ENCODE measurements at places on chromosomes 6 and 20.

DNA sequence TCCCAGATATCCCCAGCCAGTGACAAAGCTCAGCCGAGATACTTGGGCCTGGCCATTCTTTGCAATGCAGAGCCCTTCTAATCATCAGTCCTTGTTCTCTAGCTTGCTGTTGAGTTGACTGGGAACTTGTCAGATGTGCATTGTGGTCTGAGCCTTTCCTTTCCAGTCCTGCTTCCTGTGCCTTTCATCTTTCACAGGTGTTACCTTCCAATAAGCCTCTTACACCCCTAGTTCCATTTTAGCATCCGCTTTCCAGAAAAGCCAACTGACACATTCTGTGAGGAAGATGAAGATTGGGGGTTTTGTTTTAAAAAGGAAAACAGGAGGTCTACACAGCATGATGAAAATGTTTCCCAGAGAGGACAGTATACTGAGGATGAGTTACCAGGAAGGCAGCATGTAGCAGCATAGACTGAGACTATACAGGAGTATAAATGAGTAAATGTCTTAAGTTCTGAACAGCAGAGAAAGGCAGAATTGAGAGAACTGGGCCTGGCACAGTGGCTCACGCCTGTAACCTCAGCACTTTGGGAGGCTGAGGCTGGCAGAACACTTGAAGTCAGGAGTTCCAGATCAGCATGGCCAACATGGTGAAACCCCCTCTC lies 5.6 kb upstream of the CEP85L start:
- no peak for DNase-seq

DNA sequence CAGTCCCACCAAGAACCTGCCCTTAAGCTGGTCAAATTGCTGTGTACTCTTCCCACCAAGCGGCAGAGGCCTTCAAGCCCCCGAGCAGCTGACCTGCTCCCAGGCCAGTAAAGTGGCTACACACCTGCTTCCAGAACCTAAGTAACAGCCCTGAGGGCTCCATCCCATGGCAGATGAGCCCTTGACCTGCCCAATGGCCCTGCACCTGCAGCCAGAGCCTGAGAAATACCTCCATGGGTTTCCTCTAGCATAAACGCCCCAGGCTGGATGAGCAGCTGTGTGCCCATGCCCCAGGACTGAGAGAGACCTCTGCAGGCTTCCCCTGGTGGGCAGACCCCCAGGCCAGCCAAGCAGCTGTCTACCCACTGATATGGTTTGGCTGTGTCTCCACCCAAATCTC lies 123.0 kb upstream of the LAMA2 start:
- no peak for DNase-seq

GRCh38 chr6:124033501-124033900 lies 229.8 kb downstream of the NKAIN2 start:
- DNase-seq, result no peak

DNA sequence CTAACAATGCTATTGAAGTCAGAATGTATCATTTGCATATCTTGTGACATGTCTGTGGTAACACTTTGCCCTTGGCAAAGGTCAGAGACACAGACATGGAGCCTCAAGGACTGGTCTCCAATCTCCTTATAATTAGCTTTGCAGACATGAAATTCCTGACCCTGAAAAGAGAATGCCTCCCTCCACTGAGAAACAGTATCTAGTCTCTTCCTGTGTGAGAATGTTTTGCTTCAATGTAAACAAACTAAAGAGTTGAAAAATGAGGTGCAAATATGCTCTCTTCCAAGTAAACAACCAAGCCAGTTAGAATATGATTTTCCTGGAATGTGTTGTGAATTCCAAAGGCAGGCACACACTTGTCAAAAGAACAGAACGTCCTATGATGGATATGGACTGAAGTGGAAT lies 407.1 kb upstream of the MARCKS start:
- DNase-seq, result no peak

GRCh38 chr6:15536198-15536955 lies 126.5 kb downstream of the DTNBP1 start:
- no peak for DNase-seq

Measured in frontal cortex (tissue), 4 donors.